ENCODE measurements at places on chromosomes 16 and 17.

GRCh38 chr17:78294776-78295175 is 63.3 kb downstream of the TMEM235 start:
- DNase-seq = no peak

DNA sequence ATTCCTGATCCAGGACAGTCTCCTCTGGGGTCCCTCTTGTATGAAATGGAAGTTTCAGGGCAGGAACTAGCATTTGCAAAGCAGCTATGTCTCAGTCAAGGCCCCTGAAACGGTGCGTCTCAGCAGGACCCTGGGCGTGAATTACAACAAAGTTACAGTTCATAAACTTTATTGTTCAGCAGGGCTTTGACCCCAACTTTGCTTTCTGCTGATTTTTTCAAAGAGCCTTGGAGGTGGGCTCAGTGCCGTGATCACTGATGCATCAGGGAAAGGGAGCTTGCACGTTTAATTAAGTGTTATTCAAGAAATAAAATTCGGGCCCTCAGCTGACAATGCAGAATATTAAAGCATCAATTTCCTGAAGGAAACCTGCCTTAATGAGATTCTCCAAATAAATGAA is 260.1 kb upstream of the C16orf82 start:
- DNase-seq = no peak

- no peak for DNase-seq
Measured at GRCh38 chr17:34723875-34724274, 144.5 kb downstream of the TMEM132E start.

DNA sequence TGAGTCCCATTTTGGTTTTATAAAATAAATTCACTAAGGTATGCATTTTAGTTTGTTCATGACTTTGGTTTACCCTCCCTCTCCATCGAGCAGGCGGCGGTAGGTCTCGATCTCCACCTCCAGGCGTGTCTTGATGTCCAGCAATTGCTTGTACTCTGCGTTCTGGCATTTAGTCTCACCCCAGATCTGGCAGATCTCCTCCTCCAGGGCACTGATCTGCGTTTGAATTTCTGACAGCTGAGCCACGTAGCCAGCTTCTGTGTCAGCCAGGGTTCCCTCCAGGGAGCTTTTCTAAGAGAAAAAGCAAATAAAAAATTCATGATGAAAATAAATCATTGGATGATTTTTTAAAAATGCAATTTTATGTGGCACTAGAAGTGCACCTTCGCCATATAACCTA is 4.2 kb downstream of the KRT24 start:
- DNase-seq = no peak

GRCh38 chr17:12097326-12097725 is 76.6 kb downstream of the MAP2K4 start:
- no peak for DNase-seq

GRCh38 chr16:11857161-11857560 is 5.8 kb upstream of the RSL1D1 start:
- no peak for DNase-seq

DNA sequence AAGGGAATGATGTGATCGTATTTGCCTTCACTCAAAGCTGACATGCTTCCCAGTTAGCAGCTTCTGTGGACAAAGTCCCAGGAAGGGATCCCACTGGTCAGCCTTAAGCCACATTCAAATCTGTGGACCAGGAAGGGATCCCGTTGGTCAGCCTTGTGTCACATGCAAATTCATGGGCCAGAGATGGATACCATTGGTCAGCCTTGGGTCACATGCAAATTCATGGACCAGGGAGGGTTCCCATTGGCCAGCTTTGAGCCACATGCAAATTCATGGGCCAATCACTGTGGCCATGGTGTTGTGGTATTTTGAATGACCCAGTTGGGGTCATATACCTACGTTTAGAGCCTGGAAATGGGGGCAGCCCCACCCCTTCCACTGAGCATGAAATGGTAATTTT is 201.6 kb downstream of the HS3ST4 start:
- DNase-seq = no peak

- no peak for DNase-seq
Measured at GRCh38 chr16:56625943-56626654, 518 bp downstream of the MT1E start.

- no peak for DNase-seq
Measured at GRCh38 chr17:57859601-57860413, 10.0 kb upstream of the MRPS23 start.

DNA sequence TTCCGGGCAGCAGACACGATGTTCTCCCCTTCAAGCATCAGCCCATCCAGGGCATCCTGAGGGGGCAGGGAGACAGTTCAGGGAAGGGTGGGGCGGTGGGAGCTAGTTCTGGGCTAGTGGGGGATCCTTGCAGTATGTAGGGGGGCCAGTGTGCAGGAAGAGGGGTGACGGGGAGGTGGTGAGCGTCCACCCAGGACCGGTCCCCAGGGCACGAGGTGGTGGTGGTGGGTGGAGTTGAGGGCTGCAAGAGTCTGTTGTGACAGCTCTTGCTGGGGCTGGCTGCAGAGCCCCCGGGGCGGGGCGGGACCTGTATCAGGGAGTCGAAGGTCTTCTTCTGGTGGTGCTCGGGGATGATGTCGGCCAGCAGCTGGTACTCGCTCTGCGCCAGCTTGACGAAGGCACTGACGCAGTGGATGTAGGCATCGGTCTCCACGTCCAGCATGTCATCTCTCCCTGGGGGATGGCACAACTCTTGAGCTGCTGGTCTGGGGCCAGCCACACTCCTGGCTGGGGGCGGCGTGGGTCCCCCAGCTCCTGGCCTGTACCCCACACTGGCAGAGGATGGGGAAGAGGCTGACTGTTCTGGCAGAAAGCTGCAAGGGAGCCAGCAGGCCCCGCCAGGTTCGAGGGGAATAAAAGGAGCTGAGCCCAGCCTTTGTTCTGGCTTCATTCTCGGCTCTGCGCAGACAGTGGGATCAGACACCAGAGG is 10.0 kb downstream of the ZACN start:
- DNase-seq = no peak

- no peak for DNase-seq
Measured at GRCh38 chr16:17304106-17304490, 166.7 kb downstream of the XYLT1 start.

DNA sequence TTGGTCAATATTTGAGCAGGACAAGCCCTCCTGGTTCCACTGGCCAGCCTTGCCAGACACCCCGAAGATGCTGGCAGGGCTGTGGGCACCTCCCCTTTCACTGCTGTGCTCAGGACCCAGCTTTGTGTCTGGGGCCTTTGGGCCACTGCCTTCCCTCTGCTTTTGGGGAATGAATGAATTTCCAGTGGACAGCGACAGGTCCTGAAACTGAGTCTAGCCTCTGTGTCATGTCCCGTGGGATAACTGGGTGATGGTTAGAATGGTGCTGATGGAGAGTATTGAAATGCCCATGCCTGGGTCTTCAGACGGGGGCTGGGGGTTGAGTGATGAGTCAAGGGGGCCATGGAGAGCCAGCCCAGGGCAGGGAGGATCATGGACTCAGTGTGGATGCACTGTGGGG is 135.8 kb downstream of the FOXL1 start:
- no peak for DNase-seq

- DNase-seq = no peak
Measured at GRCh38 chr17:63481488-63481870, 4.6 kb downstream of the ACE start.

GRCh38 chr17:31586946-31587345 is 195.5 kb downstream of the RAB11FIP4 start:
- no peak for DNase-seq

- DNase-seq = no peak
Measured at GRCh38 chr17:8631554-8631877, 991 bp upstream of the MYH10 start.

DNA sequence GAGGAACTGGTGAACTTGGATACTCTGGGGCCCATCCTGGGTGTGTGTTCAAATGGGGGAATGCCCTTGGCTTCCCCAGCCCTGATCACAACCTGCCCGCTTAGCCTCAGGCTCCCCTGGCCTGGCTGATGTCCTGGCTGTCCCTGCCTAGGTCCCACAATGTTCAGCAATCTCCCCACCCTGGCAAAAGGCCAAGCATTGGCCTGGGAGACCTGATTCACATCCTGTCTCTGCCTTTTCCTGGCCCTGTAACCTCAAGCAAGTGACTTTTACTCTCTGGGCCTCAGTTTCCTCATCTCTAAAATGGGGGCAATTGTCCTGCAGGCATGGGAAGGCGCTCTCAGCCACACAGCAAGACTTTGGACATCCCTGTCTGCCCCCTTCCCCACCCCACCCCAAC is 14.4 kb downstream of the CPNE2 start:
- DNase-seq = no peak

DNA sequence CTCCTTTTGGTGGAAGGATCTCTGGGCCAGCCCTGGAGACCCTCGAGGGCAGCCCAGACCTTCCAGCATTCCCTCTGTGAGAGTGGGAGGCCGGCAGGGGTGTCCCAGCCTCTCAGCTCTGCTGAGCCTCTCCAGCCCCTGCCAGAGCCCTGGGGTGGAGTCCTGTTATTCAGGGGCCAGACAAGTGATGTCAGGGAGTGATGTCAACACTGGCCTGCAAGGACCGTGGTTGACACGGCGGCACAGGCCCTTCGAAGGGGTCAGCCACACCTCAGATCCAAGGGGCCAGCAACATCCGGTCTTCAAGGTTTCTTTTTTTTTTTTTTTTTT is 231.2 kb downstream of the KATNIP start:
- no peak for DNase-seq

- no peak for DNase-seq
Measured at GRCh38 chr17:49191409-49191916, 18.9 kb downstream of the GNGT2 start.

Data from kidney glomerular epithelial cell (primary cell).